Stimulated activated CD8-positive, alpha-beta memory T cell treated with anti-CD3 and anti-CD28 coated beads, Interleukin-4, amount 100 ng/mL, for 1 hour (primary cell): ENCODE measurements at places on chromosomes 1 and 21.

DNA sequence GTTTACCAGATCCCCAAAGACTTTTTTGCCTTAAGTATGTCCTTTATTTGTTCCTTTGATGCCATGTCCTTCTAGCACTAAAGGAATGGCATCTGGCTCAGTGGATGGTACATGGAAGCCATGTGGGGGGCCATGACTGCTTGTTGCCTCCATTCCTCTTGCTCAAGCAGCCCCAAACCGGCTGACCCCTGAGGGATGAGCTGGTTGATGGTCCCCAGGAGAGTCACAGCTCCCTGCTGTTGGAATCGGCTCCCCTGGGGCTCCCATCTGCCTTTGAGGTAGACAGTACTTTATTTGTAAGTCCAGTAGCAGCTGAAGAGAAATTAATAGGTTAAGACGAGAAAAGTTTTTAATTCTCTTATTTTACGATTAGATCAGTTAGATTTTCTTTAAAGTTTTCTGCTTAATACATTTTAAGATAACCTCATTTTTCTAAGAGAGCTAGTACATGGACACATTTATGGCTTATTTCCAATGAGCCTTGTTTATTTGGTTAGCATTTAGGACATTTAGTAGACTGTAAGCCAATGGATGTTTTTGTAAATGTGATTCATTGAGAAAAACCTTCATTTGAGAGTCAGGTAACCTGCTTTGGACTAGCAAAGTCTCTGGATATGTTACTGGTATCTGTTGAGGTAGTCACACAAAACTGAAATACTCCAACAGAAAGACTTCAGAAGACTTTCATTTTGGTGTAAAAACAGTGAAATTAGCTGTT lies 88.2 kb downstream of the CAMTA1 start:
- DNase-seq, result no peak

GRCh38 chr21:43274946-43275310 lies 106.1 kb downstream of the CRYAA start:
- DNase-seq, result no peak

- no peak for DNase-seq
Measured at GRCh38 chr1:202567738-202568137, 142.5 kb downstream of the SYT2 start.

- DNase-seq, result no peak
Measured at GRCh38 chr1:97824200-97824599, 96.6 kb downstream of the DPYD start.

GRCh38 chr1:154628121-154628405 lies 20.1 kb upstream of the ADAR start:
- no peak for DNase-seq

DNA sequence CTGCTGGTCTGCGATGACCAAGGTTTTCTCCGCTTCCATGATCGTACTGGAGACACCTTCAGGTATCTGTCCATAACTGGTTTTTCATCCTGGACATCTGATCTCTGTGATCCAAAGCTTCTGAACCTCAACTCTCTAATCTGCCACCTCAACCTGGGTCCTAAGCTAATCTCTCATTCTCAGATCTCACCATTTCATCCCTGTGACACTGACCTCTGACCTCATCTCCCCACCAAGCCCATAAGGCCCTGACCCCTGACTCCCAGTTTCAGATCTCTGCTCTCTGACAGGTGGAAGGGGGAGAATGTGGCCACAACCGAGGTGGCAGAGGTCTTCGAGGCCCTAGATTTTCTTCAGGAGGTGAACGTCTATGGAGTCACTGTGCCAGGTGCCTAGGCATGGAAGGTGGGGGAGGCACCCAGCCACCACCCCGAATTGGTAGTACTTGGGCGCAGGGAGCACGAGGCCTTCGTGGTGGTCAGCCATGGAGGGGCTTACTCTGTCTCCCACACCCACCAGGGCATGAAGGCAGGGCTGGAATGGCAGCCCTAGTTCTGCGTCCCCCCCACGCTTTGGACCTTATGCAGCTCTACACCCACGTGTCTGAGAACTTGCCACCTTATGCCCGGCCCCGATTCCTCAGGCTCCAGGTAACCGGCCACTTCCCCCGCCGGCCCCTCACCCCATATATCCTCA lies 3.8 kb downstream of the SLC27A3 start:
- no peak for DNase-seq

DNA sequence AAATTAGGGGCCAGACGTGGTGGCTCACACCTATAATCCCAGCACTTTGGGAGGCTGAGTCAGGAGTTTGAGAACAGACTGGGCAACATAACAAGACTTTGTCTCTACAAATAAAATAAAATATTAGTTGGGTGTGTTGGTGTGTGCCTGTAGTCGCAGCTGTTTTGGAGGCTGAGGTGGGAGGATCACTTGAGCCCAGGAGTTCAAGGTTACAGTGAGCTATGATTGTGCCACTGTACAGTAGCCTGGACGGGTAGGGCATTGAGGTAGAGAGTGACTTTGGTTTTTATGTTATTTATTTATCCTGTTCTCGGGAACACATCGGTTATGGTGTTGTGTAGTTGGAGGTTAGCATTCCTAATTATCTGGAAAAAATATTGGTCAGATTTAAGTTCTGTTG lies 19.5 kb downstream of the KIF1B start:
- DNase-seq, result no peak

GRCh38 chr1:116740746-116741145 lies 13.5 kb upstream of the CD2 start:
- no peak for DNase-seq
